COR-L47 (cell line): ENCODE measurements at places on chromosomes 6 and 20.

GRCh38 chr6:128500014-128500413, 20.4 kb downstream of the PTPRK start:
- no peak for DNase-seq

- no peak for DNase-seq
These were observed 2.3 kb upstream of the TXNDC5 start for GRCh38 chr6:7912736-7913517.

GRCh38 chr6:149895048-149895590, 2.8 kb downstream of the RAET1E start:
- DNase-seq, result no peak

- no peak for DNase-seq
These were observed 209.4 kb upstream of the MCHR2 start for GRCh38 chr6:100203400-100203799.

DNA sequence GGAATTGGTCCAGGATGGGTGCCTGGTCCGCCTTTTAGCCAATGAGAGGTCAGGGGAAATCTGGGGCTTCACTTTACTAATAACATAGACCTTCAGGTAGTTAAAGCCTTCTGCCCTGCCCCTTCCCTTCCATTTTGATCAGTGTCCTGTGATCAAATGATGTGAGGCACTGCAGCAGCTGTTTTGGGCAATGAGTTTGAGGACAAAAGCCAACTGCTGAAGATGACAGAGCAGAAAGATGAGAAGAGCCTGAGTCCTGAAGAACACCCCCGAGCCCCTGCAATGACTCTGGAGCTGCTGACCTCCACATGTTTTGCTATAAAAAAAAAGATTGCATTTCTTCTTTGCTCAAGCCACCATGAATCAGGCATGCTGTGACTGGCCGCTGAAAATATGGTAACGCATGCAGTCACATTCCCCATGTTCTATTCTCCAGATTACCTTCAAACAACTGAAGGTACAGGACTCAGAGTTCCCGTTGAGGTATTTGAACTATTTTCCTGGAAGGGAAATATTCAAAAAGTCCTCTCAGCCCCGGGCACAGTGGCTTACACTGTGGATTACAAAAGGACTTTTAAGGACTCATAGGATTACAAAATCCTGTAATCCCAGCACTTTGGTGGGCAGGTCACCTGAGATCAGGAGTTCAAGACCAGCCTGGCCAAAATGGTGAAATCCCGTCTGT, 45.7 kb upstream of the B4GALT5 start:
- DNase-seq, result no peak

GRCh38 chr6:160742090-160742489, 40.0 kb downstream of the PLG start:
- DNase-seq, result no peak

DNA sequence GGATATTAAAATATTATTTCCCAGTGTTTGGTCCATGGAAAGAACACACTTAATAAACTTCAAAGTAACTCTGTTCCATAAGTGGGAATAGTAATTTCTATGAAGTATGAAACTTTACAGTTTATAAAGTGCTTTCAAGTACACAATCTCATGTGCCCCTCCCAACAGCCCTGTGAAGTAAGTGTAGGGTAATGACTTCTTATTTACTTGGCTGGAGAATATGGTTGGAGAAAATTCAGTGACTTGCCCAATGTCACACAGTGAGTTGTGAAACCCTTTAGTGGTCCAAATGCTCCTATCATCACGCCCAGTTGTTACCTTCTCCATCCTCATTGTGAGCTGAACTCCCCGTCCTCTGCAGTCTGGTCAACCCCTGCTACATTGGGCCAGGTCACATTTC, 141.2 kb downstream of the PDE7B start:
- no peak for DNase-seq

- no peak for DNase-seq
These were observed 67.4 kb upstream of the ARHGAP18 start for GRCh38 chr6:129777371-129777770.

DNA sequence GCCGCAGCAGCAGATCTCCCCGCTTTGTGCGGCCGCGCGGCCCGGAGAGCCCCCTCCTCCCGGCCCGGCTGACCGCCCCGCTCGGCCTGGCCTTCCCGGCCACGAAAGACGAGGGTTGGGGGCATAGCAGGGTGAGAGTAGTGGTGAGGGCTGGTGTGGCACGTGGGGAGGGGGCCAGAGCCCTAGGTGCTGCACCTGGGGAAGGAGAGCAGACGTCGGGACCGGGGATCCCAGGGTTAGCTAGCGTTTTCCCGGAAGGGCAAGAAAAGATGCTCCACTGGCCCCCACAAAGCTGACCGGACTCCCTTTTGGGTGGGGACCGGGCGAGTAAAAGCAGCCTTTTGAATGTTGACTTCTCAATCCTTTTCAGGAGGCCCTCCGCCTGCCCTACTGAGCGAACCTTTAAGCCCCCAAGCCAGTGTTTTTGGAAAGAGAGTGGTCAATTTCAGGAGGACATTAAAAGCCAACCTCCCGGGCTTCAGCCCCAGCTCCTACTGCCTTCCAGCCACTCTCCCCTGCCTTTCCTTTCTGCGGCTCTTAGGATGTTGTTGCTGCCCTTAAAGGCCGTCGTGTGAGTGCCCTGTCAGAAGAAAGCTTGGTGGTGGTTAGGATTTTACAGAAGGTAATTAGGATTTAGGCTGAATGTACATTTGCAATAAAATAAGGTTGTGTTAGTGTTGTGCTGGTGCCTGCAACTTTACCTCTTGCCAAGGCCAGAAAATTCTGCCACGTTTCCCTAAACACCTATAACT, 648 bp upstream of the BACH2 start:
- DNase-seq, result no peak

GRCh38 chr6:11771473-11772048, 7.0 kb downstream of the ADTRP start:
- no peak for DNase-seq

- DNase-seq, result no peak
These were observed 25.2 kb upstream of the C20orf204 start for GRCh38 chr20:64010711-64011237.

DNA sequence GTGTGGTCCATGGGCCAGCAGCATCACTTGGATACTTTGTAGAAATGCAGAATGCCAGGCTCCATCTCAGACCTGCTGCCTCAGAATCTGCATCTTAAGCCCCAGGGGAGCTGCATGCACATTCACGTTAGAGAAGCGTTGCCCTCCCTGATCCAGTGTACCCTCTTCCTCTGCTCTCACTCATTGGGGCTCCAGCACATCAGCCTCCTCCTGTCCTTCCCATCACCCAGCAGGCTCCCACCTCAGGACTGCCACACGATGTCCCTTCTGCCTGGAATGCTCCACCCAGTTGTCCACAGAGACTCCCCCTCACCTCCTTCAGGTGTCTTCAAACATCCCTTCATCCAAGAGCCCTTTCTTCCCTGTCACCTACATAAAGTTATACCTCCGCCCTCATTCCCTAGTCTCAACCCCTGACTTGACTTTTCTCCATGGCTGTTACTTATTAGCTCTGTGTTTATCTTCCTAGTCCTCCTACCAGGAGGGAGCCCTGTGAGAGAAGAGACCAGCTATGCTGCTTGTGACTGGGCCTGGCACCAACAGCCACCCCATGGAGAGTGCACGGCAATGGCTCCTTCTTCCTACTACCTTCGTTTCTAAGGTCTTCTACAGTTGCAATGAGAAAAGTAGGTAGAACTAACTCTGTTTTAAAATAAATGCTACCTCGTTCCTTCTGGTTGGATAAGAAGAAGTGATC, 3.3 kb upstream of the ACSS1 start:
- DNase-seq, result no peak

GRCh38 chr20:8933381-8933807, 135.5 kb upstream of the PLCB4 start:
- DNase-seq, result no peak

GRCh38 chr6:139240161-139241010, 51.4 kb downstream of the TXLNB start:
- DNase-seq, result peak; percentile 14

GRCh38 chr6:7932625-7933024, 22.0 kb upstream of the TXNDC5 start:
- no peak for DNase-seq

DNA sequence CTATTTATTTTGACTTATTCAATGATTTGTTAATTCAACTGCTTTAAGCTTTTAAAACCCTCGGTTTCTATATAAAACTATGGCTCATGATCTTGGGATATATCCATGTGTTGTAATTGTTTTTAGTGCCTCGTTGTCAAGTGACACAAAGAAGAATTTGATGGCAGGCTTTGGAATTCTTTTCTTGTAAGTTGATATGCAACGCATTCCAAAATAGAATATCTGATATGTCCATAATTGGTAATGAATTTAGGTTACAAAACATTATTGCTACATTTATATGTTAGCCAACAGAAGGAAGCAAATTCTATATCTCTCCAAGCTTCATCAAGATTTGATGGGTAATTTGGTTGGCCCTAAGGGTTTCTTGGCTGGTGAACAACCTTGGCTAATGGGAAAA, 220.4 kb upstream of the RIMS1 start:
- no peak for DNase-seq

DNA sequence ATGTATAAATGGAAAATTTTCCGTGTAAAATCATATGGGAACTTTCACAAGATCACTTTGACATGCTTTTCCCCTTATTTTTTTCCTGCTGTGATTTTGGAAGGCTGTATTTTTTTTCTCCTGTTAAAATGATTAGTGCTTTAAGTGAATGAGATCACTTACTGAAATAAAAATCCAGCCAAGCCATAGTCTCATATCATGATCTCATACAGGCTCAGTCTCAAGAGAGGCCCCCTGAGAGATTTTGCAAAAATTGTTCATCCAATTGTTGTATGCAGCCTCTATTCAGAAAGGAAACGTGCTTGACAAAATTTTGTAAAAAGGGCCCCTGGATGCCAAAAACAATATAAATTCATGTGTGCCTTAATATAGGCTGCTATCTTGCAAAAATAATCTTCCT, 528.2 kb downstream of the HDGFL1 start:
- no peak for DNase-seq

GRCh38 chr20:13821876-13822275, 37.0 kb downstream of the NDUFAF5 start:
- no peak for DNase-seq

GRCh38 chr6:49205526-49205925, 257.5 kb downstream of the MMUT start:
- DNase-seq, result peak; percentile 39

DNA sequence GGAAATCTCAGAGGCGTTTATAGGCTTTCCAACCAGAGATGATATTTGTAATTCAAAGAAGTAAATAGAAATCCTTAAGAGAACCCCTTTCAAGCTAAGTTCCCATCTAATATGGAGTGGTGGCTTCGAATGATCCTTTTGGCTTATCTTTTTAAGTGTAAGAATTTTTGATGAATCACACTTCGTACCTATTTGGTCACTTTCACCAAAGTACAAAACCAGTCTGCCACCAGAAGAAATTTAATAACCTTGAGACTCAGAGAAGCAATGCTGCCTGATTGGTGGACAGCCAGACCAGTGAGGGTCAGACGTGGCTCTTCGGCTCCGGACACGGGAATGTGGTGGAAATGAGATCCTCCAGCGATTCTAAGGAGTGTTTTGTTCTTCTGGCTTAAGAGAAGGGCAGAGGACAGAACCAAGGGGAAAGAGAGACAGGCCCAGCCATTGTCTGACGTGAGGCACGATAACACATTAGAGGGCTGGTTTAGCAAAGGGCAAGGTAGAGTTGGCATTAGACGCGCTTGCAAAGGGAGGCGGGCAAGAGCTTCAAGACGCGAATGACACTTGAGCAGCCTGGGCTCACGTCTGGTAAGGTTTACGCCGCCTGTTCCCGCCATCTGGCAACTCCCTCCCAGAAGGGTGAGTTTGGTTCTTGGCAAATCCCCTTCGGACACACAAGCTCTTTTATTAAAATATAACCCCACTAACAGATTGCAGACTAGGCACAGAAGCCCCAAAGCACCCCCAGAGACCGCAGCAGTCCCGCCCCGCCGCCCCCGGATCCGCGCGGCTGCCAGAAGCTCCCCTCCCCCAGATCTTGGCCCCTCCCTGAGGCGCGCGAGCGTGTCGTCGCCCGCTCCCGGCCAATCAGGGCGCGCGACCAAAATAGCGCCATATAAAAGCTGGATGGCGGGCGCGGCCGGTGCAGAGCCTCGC, 50.0 kb upstream of the EZR start:
- DNase-seq, result peak; percentile 83

GRCh38 chr6:80639181-80639629, 532.7 kb downstream of the BCKDHB start:
- DNase-seq, result no peak

GRCh38 chr6:170347091-170347490, 40.5 kb downstream of the FAM120B start:
- no peak for DNase-seq

GRCh38 chr6:45643126-45643525, 265.4 kb upstream of the SUPT3H start:
- no peak for DNase-seq

DNA sequence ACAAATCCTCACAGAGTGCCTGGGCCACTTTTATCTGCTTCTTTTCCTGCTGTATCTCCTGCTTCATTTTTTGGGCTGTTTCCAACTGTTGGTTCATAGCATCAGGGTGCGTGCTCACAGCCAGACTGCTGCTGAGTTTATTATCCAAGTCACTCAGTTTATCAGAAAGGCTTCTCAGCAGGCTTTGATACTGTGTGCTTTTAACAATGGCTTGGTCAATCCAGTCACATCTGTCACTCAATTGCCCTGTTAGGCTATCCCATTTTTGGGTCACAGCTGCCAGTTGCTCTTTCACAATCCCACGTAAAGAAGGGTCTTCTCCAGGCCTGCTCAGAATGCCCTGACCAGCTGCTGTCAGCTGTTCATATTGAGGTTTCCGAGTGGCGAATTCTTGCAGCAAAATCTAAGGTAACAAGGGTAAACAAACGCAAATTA, 87.2 kb downstream of the DST start:
- peak; percentile 54 for DNase-seq

DNA sequence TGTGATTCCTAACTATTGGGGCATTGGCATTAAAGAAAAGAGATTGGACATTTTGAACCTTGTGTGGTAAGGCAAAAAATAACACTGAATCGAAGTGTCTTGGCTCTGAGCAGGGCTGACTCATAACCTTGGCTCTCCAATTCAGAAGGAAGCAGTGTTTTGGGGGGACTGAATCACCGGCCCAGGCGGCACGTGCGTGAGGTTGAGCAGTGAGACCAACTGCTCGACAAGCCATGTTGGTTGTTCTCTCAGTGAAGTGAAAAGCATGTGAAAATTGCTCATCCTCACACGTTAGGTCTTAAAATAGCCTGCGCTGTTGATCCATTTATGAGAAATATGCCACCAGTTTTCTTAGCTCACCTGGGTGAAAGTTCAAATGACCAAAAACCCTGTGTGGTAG, 137.8 kb upstream of the SPACA1 start:
- no peak for DNase-seq

- no peak for DNase-seq
These were observed 5.0 kb downstream of the MDFI start for GRCh38 chr6:41642960-41643898.

- no peak for DNase-seq
These were observed 19.2 kb downstream of the ZSCAN12 start for GRCh38 chr6:28380381-28380780.

DNA sequence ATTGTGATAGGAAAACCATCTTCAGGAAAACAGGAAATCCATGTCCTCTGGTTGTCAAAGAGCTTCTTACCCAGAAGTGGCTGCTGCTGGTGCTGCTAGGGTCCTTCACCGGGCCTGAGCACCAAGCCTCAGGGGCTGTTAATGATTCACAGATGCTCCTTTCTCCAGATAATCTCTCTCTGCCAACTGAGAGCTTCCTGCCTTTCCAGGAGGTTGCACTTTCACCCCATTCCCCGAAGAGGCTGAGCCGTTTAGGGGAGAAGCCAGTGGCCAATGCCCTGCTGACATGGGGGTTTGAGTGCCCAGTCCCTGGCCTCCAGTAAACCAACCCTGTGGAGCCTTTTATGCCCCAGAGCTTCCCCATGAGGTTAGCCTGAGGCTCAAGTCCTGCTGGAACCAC, 122.4 kb downstream of the CBLN4 start:
- no peak for DNase-seq

GRCh38 chr6:21560249-21560648, 33.3 kb upstream of the SOX4 start:
- DNase-seq, result no peak
